ENCODE measurements at places on chromosomes 7 and 10. TPM values are rescaled to one million over a fixed set of nuclear protein-coding genes. Genes with fewer than 3 reads are reported as not detected.

GRCh38 chr10:121104476-121105111 is 253.4 kb downstream of the WDR11 start:
- no peak overlapping the region for H3K27ac ChIP-seq

GRCh38 chr7:148050492-148051158 is 539.9 kb upstream of the C7orf33 start:
- H3K36me3 ChIP-seq = no peaks in the 10 kb centered on the region
- H3K4me1 ChIP-seq = no peaks in the 10 kb centered on the region
- no peak for DNase-seq
- no peaks in the 10 kb centered on the region for H3K27me3 ChIP-seq

- H3K27me3 ChIP-seq = peaks cover 24% of the 10 kb centered on the region
- no peaks in the 10 kb centered on the region for H3K4me1 ChIP-seq
- no peaks in the 10 kb centered on the region for H3K36me3 ChIP-seq
- no peak for DNase-seq
- H3K27ac ChIP-seq = no peak overlapping the region
- no peak overlapping the region for H3K4me3 ChIP-seq
Measured at GRCh38 chr10:10796774-10797415, 220.8 kb upstream of the CELF2 start.

DNA sequence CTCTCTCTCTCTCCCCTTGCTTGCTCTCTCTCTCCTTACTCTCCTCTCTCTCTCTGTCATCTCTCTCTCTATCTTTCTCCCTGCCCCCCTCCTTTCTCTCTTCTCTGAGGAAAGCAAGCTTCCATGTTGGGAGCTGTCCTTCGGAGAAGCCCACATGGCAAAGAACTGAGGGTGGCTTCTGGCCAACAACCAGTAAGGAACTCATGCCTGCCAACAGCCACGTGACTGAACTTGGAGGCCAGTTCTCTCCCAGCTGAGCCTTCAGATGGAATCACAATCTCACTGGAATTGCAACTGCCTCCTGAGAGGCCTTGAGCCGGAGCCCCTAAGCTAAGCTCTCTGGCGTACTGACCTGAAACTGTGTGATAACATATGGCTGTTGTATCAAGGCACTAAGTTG is 12.0 kb upstream of the DHTKD1 start:
- H3K36me3 ChIP-seq = no peaks in the 10 kb centered on the region
- no peaks in the 10 kb centered on the region for H3K27me3 ChIP-seq
- no peak overlapping the region for H3K27ac ChIP-seq
- no peaks in the 10 kb centered on the region for H3K4me1 ChIP-seq

- no peak for DNase-seq
- H3K36me3 ChIP-seq = no peaks in the 10 kb centered on the region
- no peaks in the 10 kb centered on the region for H3K4me1 ChIP-seq
- no peaks in the 10 kb centered on the region for H3K27me3 ChIP-seq
- H3K4me3 ChIP-seq = no peak overlapping the region
Measured at GRCh38 chr10:34539533-34540315, 275.4 kb downstream of the PARD3 start.

GRCh38 chr7:145797507-145797906 is 319.1 kb upstream of the CNTNAP2 start:
- no peak overlapping the region for H3K27ac ChIP-seq
- H3K4me3 ChIP-seq = no peak overlapping the region
- H3K36me3 ChIP-seq = no peaks in the 10 kb centered on the region
- no peaks in the 10 kb centered on the region for H3K4me1 ChIP-seq

- no peaks in the 10 kb centered on the region for H3K4me1 ChIP-seq
- no peaks in the 10 kb centered on the region for H3K27me3 ChIP-seq
- H3K27ac ChIP-seq = no peak overlapping the region
- H3K36me3 ChIP-seq = no peaks in the 10 kb centered on the region
Measured at GRCh38 chr10:82643601-82644000, 768.6 kb downstream of the NRG3 start.

DNA sequence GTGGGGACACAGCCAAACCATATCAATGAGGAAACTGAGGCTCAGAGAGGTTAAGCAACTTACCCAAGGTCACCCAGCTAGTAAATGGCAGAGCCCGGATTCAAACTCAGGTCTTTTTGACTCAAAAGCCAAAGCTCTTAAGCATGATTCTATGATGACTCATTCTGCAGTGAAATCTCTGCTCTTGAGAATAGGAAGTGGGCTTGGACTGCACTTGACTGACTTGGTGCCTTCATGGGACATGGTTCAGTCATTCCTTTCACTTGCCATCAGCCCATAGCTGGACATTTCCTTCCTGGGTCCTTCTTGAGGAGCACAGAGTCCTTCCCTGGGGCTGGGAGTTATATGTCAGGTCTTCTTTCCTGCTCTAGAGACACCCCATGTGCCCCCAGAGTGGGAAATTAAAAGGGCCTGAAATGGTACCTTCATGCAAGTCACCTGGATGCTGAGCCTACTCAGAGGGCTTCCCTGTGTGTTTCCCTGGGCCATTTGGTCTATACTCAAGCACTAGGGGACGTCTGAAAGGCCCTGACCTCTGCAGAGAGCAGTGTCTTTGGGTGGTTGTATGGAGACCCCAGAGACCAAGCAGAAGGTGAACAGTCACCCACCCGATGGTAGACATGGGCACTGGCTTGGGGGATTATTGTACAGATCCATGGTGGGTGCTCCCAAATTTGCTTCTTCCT is 62.4 kb upstream of the SDK1 start:
- no peak overlapping the region for H3K27ac ChIP-seq
- no peak for DNase-seq
- peaks cover 3% of the 10 kb centered on the region for H3K27me3 ChIP-seq
- no peak overlapping the region for H3K4me3 ChIP-seq
- peaks cover 4% of the 10 kb centered on the region for H3K36me3 ChIP-seq

DNA sequence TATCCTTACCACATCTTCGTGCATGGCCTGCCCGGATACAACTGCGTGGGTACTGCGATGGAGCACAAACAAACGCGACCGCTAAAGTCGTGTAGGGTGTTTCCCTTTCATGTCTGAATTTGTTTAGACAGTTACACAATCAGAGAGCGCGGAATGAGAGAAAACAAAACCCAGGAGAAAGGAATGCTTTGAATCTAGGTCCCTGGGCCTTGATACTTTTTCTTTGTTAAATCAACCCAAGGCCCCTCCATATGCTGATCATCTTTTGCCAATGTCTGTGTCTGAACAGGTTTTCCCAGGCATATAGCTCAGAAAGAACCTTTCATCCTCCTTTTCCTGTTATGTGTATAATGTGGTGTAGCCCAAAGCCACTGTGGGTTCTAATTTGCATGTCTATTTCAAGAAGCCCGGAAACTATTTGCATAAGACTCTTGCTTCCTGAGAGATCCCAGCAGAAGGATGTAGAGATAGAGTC is 145.8 kb downstream of the FRMD4A start:
- H3K4me1 ChIP-seq = peaks cover 24% of the 10 kb centered on the region
- peak overlapping the region; percentile 96 for H3K27ac ChIP-seq
- H3K36me3 ChIP-seq = no peaks in the 10 kb centered on the region
- DNase-seq = peak; percentile 76

DNA sequence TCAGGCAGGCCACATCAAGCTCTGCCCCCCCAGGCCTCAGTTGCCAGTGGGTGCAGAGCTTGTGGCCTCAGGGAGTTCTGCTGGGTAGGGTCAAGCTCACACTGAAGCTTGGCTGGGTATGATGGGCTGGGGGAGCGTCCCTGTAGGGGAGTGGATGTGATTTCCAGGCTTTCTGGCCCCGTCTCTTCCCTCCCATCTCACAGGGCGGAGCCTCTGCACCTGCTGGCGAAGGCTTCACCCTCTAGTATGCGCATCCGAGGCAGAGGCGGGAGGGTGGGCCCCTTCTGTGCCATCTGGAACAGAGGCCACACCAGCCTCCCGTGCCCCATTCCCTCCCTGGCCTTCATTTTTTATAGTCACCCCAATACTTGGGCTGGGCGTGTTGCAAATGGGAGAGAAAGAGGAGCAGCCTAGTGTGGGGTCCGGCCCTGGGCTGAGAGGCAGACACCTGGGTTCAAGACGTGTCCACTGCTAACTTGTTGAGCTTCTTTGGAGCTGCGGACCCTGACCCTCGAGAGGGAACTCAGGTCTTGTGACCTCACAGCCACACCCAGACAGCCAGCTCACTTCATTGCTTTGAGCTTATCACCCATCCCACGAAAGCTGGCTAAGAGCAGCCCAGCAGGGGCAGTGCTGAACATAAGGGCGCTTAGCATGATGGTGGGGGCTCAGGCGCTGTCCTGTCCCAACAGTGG is 2.3 kb downstream of the AQP1 start:
- DNase-seq = no peak
- no peaks in the 10 kb centered on the region for H3K27me3 ChIP-seq
- no peaks in the 10 kb centered on the region for H3K36me3 ChIP-seq
- no peak overlapping the region for H3K4me3 ChIP-seq
- no peaks in the 10 kb centered on the region for H3K4me1 ChIP-seq
- H3K27ac ChIP-seq = no peak overlapping the region

- no peaks in the 10 kb centered on the region for H3K27me3 ChIP-seq
- no peak overlapping the region for H3K27ac ChIP-seq
- peaks cover 16% of the 10 kb centered on the region for H3K4me1 ChIP-seq
- DNase-seq = no peak
- H3K4me3 ChIP-seq = no peak overlapping the region
Measured at GRCh38 chr7:99720800-99721595, 14.0 kb downstream of the CYP3A7 start.

- no peak overlapping the region for H3K27ac ChIP-seq
- DNase-seq = no peak
- no peaks in the 10 kb centered on the region for H3K36me3 ChIP-seq
Measured at GRCh38 chr10:123864923-123865322, 26.7 kb downstream of the CPXM2 start.

- no peak overlapping the region for H3K4me3 ChIP-seq
- peaks cover 8% of the 10 kb centered on the region for H3K27me3 ChIP-seq
- no peak overlapping the region for H3K27ac ChIP-seq
- no peaks in the 10 kb centered on the region for H3K4me1 ChIP-seq
- H3K36me3 ChIP-seq = no peaks in the 10 kb centered on the region
Measured at GRCh38 chr7:155897758-155898386, 85.6 kb upstream of the SHH start.

DNA sequence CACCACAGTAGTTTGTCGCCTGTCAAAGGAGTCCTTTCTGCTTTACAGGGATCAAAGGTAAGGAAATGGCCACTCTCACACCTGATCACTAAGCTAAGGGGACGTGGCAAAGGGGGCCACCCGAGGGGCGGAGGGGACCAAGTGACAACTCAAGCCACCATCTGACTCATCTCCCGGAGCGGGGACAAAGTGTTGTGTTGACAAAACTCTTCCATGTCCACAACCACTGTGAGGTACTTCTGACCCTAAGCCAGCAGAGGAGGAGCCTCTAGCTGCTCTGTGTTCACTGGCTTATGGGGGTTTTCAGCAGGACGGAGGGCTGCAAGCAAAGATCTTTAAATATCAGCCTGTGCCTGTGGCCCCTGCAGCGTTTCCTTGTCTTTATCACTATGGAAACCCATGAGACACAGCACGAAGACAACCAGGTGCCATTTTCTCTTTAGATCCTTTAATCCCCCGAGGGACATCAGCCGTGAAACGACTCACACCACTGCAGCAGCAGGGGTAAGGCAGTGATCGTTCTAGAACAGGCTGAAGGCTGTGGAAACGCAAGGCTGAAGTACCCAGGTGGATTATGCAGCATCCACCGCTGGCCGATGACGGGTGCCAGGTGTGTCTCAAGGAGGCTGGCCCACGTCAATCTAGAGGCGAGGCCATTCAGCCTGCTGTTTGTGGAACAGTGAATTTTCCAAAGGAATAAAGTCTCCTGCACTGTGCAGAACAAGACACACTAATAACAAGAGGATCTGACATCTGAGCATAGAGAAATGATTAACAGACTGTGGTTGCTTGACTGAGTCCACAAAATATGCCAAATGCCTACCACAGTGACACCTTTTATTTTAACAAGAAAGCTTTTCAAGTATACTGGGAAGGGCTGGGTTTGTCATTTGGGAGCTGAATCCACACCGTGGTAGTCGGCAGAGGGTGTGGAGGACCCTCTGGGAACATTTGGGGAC is 26.6 kb upstream of the DDC start:
- no peak overlapping the region for H3K27ac ChIP-seq
- no peak overlapping the region for H3K4me3 ChIP-seq
- peaks cover 15% of the 10 kb centered on the region for H3K4me1 ChIP-seq
- no peak for DNase-seq
- H3K27me3 ChIP-seq = peaks cover 5% of the 10 kb centered on the region
- no peaks in the 10 kb centered on the region for H3K36me3 ChIP-seq

- no peak for DNase-seq
- H3K36me3 ChIP-seq = no peaks in the 10 kb centered on the region
- no peak overlapping the region for H3K4me3 ChIP-seq
- H3K4me1 ChIP-seq = no peaks in the 10 kb centered on the region
- peaks cover 10% of the 10 kb centered on the region for H3K27me3 ChIP-seq
Measured at GRCh38 chr7:55185941-55186609, 167.3 kb downstream of the EGFR start.

- peaks cover 15% of the 10 kb centered on the region for H3K4me1 ChIP-seq
- H3K36me3 ChIP-seq = no peaks in the 10 kb centered on the region
- H3K27ac ChIP-seq = no peak overlapping the region
- no peak overlapping the region for H3K4me3 ChIP-seq
Measured at GRCh38 chr7:106029941-106030340, 66.9 kb downstream of the CDHR3 start.

DNA sequence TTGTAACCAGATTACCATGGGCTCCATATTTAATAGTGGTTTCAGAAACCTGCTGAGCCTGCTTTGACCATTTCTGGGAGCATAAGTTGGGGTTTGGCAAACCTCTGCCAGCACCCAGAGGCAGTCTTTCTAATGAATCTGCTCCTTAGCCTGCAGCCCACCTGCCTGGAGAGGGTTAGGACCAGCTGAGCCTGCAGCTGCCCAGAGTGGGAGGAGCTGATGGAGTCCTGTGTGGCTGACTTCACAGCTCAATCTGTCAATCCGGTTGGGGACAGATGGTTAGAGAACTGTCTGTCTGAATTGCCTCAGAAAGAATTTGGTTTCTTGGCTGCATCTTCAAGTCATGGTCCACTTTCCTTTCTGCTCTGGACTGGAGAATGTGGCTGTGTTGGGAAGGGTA is 444.6 kb downstream of the NRG3 start:
- no peaks in the 10 kb centered on the region for H3K4me1 ChIP-seq
- no peaks in the 10 kb centered on the region for H3K36me3 ChIP-seq
- no peaks in the 10 kb centered on the region for H3K27me3 ChIP-seq
- no peak for DNase-seq
- no peak overlapping the region for H3K4me3 ChIP-seq

- no peak overlapping the region for H3K4me3 ChIP-seq
- H3K27me3 ChIP-seq = peaks cover 12% of the 10 kb centered on the region
- H3K27ac ChIP-seq = no peak overlapping the region
- DNase-seq = peak; percentile 55
Measured at GRCh38 chr10:4546500-4546899, 279.5 kb upstream of the AKR1E2 start.

The PDLIM1 gene
- 1.1 TPM for total RNA-seq

The IDI2 gene
- not detected for total RNA-seq

The PKD2L1 gene
- total RNA-seq = not detected

The KCNIP2 gene
- 3.1 TPM for total RNA-seq

The ATP5MK gene
- 425 TPM for total RNA-seq

The LRRC61 gene
- 21.8 TPM for total RNA-seq

The DMBT1 gene
- total RNA-seq = not detected

The LRRD1 gene
- total RNA-seq = not detected

All from activated CD8-positive, alpha-beta T cell treated with anti-CD3 and anti-CD28 coated beads for 36 hours (primary cell).